ENCODE measurements at places on chromosomes 5 and 9.
A peak's percentile ranks its signal among the peaks of the same experiment; 100 is the strongest.

DNA sequence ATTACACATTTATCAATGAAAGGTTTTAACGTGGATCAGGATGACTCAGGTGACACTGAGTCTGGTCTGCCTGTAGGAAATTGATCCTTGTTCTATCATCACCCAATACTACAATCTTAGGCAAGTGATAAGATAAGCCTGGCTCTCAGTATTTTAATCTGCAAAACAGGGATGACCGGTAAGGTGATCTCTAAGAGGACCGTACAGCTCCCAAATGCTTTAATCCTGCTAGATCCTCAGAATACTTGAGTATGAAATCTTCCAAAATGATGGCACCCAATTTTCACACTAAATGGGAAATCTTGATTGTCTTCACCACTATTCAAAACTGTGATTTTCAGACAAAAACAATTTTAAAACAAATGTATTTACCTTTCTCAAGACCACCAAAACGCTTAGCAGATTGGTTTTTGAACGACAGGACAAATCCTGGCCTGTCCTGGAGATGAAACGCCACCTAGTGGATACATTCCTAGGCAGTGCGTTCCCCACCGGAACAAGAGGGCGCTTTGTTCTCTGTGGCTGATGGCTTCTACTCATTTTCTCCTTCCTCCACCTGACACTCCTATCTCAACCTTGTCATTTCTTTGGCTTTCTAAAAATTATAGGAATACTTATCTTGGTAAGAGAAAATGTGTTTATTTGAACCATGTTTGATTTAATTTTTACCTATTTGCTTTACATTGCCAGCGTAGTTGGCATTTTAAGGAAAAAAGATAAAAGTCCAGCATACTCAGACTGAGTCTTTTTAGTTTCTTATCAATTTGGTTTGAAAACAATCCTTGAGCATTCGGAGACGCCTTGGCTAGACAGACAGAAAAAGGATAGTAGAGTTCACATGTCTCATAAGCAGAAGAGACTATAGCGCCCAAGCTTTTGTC is 41.2 kb upstream of the VCAN start:
- peak; percentile 23 for DNase-seq

- DNase-seq, result no peak
These were observed 100.4 kb upstream of the SEMA6A start for GRCh38 chr5:116674881-116675625.

DNA sequence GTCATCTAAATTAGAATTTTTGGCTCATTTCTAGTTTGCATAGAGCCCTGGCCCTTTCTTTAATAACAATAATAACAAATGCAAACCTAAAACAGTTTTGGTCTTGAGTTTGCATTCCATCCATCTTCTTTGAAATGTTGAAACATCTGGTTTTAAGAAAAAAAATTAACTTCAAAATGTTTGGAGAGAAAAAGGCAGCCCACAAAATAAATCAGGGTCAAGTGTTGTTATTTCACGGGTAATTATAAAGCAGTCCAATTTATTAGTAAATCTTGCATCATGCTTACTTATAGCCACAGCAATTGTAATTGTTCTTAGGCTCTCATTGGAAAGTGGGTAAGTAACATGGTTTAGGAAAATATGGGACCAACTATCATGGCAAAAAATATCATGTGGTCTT is 247.0 kb upstream of the MEF2C start:
- DNase-seq, result no peak

DNA sequence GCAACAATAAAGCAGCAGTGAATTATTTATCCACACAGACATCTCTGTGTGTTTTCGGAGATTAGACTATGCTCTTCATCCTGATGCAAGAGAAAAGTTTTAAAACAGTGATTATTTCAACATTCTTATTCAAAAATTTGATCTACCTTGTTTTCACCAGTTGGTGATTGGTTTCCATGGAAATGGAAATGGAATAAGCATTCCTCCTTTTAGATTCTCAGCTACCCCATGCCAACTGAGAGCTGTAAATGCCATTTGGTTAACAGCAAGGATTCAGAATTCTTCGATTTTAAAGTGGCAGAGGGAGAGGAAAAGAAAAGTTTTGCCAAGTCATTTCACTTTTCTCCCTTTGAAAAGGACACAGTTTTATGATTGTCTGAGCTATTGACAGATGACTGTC is 154.7 kb downstream of the PCSK5 start:
- no peak for DNase-seq

GRCh38 chr5:58048954-58049353 is 410.9 kb downstream of the PLK2 start:
- DNase-seq, result no peak

DNA sequence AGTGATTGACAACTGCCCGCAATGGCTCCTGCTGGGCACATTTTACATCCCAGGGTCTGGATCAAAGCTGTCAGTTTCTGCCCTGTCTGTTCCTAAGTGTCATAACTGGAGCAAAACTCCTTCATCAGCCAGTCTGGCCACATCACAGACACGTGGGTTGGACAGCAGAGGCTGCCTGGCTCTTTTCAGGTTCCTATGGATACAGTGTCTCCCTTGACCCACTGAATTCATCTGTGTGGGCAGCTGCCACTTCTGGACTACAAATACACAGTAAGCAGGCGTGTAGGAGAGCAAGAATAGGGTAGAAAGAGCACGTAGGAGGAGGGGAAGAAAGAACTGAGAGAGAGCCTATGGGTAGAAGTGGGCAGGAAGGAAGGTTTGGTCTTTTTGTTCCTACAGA is 238.0 kb downstream of the ENC1 start:
- DNase-seq, result no peak

DNA sequence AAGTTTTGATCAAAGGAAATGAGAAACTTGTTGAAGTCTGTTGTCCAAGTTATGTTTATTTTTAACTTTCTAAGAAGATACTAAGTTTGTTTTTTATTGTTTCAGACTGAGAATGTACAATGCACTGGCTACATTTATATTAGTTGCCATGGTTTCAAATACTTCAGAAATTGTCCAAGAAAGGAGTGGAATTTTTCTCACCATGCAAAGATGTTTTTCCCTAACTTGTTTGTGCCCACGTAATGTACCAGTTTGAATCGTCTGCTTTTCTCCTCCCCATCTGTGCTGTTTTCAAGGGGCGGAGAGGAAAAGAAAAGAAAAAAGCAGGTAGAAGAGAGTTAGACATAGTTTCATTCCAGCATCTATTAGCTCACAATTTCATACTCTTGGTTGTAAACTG is 407.0 kb downstream of the KCTD16 start:
- no peak for DNase-seq

- DNase-seq, result no peak
These were observed 621 bp downstream of the PCDHA13 start for GRCh38 chr5:140882591-140882899.

DNA sequence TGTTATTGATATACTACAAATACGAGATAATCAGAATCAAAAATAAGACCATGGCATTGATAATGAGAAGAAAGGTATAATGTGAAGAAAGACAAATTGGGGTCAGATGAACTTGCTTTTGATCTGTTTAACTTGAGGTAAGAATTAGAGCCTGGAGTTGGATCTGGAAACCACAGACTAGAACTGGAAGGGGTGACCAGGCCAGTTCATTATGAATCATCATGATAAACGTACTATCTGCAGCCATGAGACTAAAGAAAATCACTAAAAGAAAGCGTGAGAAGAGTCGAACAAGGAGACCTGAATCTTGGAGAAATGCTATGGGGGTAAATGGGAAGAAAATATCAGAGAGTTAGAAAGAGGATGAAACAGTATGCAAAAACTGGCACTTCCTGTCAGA is 967.5 kb downstream of the NR2F1-AS1 start:
- no peak for DNase-seq

GRCh38 chr9:107487521-107488374 is 1.8 kb downstream of the KLF4 start:
- DNase-seq, result peak; percentile 45

DNA sequence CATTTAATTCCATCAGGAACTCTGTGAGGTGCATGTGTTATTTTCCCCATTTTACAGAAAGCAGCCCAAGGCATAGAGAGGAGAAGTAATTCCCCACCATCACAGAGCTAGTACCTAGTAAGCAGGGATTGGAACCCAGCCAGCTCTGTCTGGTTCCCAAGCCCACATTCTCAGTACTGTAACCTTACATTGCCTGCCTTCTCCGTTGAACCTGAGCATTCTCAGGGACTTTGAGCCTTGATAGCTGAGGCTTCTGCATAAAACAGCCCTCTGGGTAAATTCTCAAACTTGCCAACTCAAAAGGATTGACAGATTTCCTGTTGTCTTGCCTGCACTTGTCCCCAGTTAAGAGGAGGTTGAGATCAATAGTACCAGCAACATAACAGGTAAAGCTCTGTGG is 9.2 kb upstream of the GLE1 start:
- no peak for DNase-seq

- DNase-seq, result no peak
These were observed 233.1 kb upstream of the FBXL7 start for GRCh38 chr5:15266841-15267240.

GRCh38 chr5:149166128-149166527 is 24.8 kb downstream of the ABLIM3 start:
- DNase-seq, result no peak

GRCh38 chr9:12314589-12314988 is 378.6 kb upstream of the TYRP1 start:
- DNase-seq, result no peak

- DNase-seq, result no peak
These were observed 118.7 kb upstream of the ATP10B start for GRCh38 chr5:160970605-160971191.

- DNase-seq, result no peak
These were observed 138.1 kb downstream of the HSPA4 start for GRCh38 chr5:133189881-133190280.

GRCh38 chr5:28448791-28449190 is 1410.4 kb upstream of the CDH9 start:
- DNase-seq, result no peak

GRCh38 chr5:128062172-128062746 is 21.3 kb upstream of the SLC12A2 start:
- DNase-seq, result no peak

DNA sequence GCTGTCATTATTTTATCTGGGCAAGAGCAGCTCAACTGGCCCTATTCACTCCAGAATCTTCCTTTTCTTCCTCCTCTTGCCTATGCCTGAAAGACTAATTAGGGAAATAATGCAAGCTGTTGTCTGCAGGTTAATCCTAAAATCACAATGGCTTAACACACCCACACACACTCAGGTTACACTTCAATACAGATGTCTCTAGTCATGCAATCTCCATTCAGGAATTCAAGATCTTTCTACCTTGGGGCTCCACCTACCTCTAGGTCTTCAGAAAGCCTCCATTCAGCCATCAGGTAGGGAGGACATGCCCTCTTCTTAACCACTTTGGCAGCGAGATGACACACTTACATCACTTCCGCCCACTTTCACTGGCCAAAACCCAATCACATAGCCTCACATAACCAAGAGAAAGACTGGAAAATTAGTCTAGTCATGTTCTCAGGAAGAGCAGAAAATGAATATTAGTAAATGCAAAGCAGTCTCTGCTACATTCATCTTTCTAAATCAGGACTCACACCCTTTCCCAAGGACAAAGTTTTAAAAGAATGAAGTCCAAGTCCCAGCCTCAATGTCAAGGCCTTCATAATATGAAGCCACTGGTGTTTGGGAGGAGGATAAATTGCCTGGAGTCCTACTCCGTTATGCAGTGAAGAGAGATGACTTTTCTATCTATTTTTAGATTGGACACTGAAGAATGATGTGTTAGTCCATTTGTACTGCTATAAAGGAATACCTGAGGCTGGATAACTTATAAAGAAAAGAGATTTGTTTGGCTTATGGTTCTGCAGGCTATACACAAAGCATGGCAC is 428.1 kb downstream of the EFNA5 start:
- no peak for DNase-seq

GRCh38 chr5:74916831-74917710 is 50.9 kb upstream of the FAM169A start:
- DNase-seq, result no peak

DNA sequence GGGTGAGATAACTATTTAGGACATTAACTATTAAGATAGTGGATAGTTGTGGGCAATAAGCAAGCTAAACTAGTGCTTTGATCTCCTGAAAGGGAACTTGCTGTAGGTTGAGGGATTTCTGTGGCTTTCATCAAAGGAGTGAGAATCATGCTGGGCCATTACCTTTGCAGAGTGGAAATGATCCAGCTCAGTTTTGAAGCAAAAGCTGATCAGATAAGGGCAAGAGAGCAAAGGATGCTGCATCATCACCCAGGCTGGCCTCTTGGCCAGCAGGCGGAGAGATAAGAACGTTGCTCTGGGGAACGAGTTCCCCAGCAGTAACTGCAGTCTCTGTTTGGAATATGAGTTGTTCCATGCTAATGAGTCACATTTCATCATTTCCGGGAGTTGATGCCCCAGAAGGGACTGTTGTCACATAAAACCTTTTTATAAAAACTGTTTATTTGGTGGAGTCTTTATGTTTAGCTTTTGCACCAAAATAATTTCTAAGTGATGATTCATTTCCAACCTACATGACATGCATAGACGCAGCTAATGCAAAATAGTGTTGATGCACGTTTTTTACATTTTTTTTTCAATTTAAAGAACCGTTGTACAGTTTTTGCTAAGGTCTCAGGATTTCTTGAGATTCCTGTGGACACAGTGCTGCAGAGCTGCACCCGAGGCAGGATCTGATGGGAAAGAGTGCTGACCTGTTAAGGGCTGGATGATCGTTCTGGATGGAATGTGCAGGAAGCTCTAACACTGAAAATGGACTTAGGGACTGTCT is 99.3 kb downstream of the ACTBL2 start:
- DNase-seq, result no peak

- DNase-seq, result no peak
These were observed 24.4 kb upstream of the PRDM12 start for GRCh38 chr9:130639866-130640555.

DNA sequence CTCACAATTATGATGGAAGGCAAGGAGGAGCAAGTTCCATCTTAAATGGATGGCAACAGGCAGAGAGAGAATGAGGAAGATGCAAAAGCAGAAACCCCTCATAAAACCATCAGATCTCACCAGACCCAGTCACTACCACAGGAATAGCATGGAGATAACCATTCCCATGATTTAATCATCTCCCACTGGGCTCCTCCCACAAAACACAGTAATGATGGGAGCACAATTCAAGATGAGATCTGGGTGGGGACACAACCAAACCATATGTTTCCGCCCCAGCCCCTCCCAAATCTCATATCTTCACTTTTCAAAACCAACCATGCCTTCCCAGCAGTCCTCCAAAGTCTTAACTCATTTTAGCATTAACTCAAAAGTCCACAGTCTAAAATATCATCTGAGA is 304.0 kb downstream of the TUSC1 start:
- DNase-seq, result no peak

GRCh38 chr5:14675865-14676300 is 11.4 kb downstream of the OTULIN start:
- DNase-seq, result no peak

DNA sequence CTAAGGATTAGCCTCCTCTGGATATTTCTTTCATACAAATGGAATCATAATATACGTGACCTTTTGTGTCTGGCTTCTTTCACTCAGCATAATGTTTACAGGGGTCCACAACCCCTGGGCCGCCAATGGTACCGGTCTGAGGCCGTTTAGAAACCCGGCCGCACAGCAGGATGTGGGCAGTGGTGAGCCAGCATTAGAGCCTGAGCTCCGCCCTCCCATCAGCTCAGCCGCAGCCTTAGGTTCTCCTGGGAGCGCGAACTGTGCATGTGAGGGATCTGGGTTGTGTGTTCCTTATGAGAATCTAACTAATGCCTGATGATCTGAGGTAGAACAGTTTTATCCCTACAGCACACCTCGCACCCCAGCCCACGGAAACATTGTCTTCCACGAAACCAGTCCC is 229.7 kb downstream of the ICE1 start:
- DNase-seq, result no peak

All from left ventricle myocardium inferior (tissue), 1 donor.